ENCODE measurements at places on chromosomes 13 and 19. TPM values are rescaled to one million over a fixed set of nuclear protein-coding genes. Genes with fewer than 3 reads are reported as not detected.

CCDC8 gene
- 15.5 TPM for total RNA-seq

POU2F2 gene
- total RNA-seq, result 2.0 TPM

DNA sequence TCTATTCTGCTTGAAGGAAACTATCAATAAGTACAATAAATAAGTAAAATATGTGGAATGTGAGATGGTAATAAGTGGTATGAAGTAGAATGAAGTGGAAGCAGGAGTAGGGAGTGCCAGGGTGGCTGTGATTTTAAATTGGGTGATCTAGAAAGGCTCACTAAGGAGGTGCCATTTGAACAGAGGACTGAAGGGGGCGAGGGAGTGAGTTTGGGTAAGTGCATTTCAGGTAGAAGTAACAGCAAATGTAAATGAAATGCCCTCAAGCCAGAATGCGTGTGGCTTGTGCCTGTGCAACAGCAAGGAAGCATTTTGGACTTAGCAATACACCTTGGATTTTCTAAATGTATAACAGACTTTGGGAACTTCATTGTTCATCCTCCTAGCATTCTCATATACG is 77.1 kb downstream of the CCNA1 start:
- no peak for DNase-seq

GRCh38 chr13:49652355-49653305 is 24.3 kb downstream of the ARL11 start:
- DNase-seq, result peak; percentile 36

DNA sequence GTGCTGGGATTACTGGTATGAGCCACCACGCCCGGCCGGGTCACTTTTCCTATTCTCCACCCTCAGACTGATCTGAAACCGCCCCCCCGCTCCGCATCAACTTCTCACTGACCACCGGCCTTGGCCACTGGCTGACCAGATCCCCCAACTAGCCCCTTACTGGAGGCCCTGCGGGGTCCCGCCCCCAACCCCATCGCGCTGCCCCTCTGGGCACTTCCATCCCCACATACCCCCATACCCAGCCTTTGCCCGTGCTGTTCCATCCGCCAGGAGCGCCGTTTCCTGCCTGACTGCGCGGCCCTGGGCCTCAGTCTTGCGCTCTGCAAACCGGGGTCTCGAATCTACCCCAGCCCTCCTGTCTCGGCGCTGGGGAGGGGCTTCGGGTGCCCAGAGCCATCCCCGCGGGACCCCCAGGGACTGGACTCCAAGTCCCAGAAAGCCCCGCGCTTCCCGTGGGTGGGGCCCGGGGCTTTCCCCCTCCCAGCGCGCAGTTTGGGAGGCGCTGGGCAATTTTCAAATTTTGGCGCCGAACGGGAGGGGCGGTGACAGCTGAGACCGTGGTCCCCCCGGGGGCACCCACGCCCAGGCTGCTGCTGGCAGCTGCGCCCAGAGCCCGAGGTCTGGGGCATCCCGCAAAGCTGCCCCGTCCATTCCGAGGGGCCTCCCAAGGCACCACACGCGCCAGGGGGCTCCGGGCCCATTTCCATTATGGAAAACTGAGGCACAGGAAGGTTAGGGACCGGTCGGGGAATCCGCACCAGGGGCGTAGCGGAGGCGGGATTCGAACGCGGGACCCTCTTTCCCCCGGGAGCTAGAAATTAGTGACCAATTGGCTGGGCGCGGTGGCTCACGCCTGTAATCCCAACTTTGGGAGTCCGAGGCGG is 5.2 kb upstream of the LMNB2 start:
- DNase-seq, result peak; percentile 44

- DNase-seq, result no peak
Measured at GRCh38 chr13:98214707-98215106, 37.6 kb upstream of the RNF113B start.

DNA sequence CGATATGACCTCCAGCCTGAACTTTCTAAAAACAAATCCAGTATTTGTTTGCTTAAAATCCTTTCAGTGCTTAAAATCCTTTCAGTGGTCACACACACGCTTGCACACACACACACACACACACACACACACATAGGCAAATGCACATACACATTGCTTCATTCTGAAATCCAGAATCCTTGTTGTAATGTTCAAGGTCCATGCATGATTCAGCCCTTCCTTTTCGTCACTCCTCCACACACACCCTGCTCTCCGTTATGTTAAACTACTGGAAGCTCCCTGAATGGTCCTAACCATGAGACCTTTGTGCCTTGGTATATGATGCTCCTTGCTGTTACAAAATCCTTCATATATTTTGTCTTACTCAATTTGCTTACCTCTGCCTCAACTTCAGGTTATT is 44.9 kb downstream of the SERTM1 start:
- no peak for DNase-seq

- no peak for DNase-seq
Measured at GRCh38 chr13:112574834-112575613, 12.9 kb downstream of the TUBGCP3 start.
